Amniotic epithelial cell (primary cell): ENCODE measurements at places on chromosomes 16 and 17.

- no peak for DNase-seq
These were observed 451.1 kb downstream of the SOX9 start for GRCh38 chr17:72571813-72572396.

DNA sequence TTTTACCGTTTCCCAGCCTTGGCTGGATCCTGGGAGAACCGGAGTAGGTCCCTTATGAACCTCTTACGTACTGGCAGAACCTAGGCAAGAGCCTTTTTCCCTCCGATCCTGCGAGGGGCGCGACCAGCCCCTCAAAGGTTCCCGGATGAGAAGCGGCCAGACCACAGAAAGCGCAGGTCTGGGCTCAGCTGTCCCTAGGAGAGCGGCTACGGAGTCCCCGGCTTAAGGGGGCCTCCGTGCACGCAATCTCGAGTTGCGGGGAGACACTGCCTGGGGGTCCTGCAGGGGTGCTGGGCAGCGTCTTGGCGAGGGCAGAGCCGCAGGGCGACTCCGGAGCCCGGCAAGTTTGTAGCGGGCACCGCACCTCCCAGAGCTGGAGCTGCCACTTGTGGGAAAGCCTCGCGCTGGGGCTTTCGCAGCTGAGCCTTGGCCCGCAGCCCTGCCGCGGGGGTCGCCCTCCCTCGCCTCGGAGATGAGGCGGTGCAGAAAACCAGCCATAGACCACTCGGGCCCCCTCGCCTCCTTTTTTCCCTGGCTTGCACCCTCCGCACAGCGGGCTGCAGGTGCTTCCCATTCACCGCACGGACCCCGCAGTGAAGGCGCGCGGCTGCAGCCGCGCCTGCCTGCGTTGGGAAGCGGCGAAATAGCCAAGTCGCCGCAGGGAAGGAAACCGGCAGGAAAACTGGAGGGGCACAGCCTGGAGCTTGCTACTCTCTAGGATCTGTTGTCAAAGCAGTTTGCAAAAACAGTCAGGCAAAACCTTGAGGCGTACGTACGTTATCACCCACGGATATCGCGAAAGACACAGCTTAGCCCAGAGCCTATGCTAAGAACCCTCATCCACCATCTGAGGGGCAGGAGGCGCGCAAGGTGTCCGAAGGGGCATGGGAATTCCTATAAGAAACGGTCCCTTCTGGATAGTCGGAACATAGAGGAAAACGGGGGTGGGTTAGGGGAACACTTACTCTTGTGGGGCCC, 834 bp downstream of the CDH8 start:
- DNase-seq: no peak

- no peak for DNase-seq
These were observed 147.9 kb downstream of the MAF start for GRCh38 chr16:79452671-79453070.

DNA sequence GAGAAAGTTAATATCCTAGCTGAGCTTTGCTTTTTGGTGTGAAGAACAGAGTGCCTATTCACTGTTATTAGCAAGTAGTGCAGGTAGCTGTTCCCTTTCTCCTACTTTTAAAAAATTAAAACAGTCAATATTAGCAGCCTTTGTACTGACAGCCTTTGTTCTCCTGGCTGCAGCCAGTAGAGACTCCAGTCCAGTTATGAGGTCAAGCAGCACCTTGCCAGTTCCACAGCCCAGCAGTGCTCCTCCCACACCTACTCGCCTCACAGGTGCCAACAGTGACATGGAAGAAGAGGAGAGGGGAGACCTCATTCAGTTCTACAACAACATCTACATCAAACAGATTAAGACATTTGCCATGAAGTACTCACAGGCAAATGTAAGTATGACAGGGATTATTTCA, 22.6 kb downstream of the AKTIP start:
- no peak for DNase-seq

DNA sequence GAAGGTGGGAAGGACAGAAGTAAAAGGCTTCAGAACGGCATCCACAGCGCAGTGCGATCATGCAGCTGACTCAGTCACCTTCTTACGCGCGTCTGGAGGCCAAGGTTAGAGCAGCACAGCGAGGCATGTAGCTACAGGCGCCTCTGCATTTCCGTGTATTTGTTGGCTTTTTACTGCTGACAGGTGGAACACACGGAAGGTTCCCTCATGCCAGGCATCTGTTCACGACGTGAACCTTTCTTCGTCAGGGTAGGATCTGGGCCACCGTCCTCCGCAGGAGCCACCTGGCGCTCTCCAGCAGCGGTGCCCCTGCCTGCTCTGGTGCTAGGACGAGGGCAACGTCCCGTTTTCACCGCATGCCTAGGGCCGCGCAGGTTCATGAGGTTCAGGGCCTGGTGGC, 15.3 kb downstream of the TMEM204 start:
- DNase-seq: no peak

DNA sequence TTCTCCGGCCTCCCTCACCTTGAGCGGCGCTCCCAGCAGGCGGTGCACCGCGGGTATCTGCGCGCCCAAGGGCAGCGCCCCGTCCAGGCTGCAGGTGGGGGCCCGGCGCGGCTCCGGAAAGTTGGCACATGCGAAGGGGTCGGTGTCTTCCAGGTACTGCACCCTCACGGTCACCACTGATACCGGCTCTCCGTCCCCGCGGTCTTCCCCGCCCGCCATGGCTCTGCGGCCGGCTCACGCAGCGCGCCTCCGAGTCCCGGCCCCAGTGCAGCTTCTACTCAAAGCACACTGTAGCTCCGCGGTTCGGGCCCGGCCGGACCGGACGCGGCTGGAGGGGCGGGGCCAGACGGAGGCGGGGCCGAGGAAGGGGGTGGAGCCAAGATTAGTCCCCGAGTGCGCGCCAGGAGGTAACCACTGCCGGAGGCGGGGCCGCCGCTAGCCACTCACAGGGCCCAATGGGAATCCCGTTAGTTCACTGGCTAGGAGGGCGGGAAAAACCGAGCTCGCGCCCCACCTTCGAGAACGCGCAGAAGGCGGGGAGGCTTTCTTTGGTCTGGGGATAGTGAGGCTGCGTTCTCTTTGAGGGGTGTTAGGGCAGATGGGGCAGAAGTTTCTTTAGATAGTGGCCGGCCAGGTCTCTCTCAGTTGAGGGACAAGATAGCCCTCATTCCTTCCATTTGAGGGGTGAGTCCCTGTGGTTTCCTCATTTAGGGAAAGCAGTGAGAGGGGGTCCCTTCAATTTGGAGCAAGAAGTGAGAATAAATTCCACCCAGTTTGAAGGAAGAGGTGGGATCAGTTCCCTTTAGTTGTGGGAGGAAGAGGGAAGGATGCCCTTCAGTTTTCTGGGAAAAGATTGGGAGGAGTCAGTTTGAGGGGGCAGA, at the start of gene FHOD1:
Gene FHOD1, minus strand, starts transcription at position 290 of the 881 bp plus-strand sequence. Its CDS starts 71 bp downstream, at position 219.
- peak; percentile 89 for DNase-seq

DNA sequence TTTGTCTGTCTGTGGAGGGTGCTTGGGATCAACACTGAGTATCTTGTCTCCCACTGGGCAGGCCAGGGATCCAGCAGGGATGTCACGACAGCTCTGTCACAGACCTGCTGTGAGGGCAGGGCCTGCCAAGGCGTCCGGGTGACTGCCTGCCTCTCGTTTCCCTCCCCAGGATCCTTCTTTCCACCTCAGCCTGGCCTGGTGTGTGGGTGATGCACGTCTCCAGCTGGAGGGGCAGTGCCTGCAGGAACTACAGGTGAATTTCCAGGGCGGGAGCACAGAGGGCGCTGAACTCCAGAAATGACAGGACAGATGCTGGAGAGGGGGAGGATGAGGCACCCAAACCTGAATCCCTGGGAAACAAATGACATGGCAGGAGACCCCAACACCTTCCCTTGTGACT, 6.8 kb upstream of the MMP15 start:
- DNase-seq: no peak

GRCh38 chr16:49980166-49980565, 44.9 kb upstream of the CNEP1R1 start:
- peak; percentile 9 for DNase-seq

DNA sequence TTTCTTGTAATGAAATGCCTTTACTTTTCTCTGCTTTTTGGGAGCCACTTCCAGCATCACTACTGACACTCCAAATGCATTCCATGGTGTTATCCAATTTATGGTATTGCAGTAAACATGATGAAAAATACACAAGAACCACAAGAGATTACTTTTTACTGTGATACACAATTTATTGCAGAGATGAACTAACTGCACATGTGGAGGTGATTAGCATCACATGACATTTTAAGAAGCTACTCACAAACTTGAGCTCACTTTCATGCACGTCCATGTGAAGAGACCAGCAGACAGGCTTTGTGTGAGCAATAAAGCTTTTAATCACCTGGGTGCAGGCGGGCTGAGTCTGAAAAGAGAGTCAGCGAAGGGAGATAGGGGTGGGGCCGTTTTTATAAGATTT, 780.5 kb upstream of the GOT2 start:
- no peak for DNase-seq
